ENCODE measurements at places on chromosomes 6 and 20. TPM values are rescaled to one million over a fixed set of nuclear protein-coding genes. Genes with fewer than 3 reads are reported as not detected.

KIF6 gene
- total RNA-seq: 0.32 TPM

PHF3 gene
- total RNA-seq: 24.6 TPM

CDH4 gene
- total RNA-seq: 21.2 TPM

BIRC7 gene
- not detected for total RNA-seq

FOXC1 gene
- total RNA-seq: 1.5 TPM

PM20D2 gene
- total RNA-seq: 6.6 TPM

WFDC10B gene
- not detected for total RNA-seq

DYNLT2 gene
- total RNA-seq: 1.0 TPM

C20orf141 gene
- total RNA-seq: not detected

VNN1 gene
- total RNA-seq: not detected

TRIM27 gene
- 51.5 TPM for total RNA-seq

TGM6 gene
- total RNA-seq: not detected

LZTS3 gene
- total RNA-seq: 1.8 TPM

TMX4 gene
- 25.3 TPM for total RNA-seq

SLPI gene
- 4.9 TPM for total RNA-seq

KHDC1L gene
- total RNA-seq: not detected

PDCD2 gene
- total RNA-seq: 71.1 TPM

PAX1 gene
- total RNA-seq: not detected

GSTA3 gene
- not detected for total RNA-seq

BRPF3 gene
- total RNA-seq: 9.4 TPM

COL21A1 gene
- 1.0 TPM for total RNA-seq

SMPDL3A gene
- total RNA-seq: 9.2 TPM

RAB22A gene
- 13.1 TPM for total RNA-seq

PTCRA gene
- not detected for total RNA-seq

MAK gene
- 0.24 TPM for total RNA-seq

ZBP1 gene
- not detected for total RNA-seq

PPP1R3G gene
- total RNA-seq: 0.96 TPM

CDH26 gene
- not detected for total RNA-seq

DBNDD2 gene
- 2.6 TPM for total RNA-seq

CEP57L1 gene
- 22.0 TPM for total RNA-seq

ID1 gene
- total RNA-seq: 238 TPM
